Ureter (tissue), 1 donor: ENCODE measurements at places on chromosomes 2 and 18. TPM values are rescaled to one million over a fixed set of nuclear protein-coding genes. Genes with fewer than 3 reads are reported as not detected.

DNA sequence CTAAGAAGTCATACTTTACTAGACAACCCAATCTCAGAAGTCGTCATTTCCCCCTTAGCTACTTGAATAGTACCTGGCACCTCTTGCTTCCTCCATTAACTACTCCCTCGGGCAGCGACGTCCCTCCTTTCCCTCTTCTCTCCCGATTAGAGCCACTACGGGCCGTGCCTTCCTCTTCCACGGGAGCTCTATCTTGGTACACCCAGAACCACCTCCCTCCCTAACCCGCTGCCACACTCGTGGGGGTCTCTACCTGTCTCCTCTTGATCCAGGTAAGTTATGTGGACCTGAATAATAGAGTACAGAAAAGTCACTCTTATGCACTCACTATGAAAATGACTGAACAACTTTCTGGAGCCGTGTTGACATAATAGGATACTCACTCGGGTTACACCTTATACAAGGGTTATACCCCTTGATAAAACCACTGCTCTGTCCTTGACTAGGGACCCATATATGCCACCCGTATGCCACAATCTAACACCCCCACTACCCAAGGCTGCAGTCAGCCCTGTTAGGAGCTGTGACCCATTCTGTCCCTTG, 595 bp upstream of the HDHD2 start:
- peak; percentile 44 for DNase-seq

- no peak for DNase-seq
These were observed 1521.3 kb upstream of the ACVR2A start for GRCh38 chr2:146323564-146323963.

DNA sequence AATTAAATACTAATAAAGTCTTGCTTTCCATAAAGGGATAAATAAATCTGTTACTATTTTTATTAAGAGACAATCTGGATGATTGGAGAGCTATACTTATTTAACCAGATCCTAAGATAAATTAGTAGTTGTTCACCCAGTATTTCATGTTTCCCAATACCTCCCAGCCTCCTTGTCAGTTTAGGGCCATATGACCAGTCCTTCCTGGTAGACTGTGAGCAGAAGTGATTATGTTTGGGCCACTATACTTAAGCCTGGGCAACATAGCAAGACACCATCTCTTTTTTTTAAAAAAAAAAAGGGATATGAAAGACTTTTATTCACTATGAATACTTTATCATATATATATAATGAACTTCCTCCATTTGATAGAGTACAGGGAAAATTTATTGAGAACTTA, 48.8 kb upstream of the PPM1B start:
- DNase-seq = no peak

DNA sequence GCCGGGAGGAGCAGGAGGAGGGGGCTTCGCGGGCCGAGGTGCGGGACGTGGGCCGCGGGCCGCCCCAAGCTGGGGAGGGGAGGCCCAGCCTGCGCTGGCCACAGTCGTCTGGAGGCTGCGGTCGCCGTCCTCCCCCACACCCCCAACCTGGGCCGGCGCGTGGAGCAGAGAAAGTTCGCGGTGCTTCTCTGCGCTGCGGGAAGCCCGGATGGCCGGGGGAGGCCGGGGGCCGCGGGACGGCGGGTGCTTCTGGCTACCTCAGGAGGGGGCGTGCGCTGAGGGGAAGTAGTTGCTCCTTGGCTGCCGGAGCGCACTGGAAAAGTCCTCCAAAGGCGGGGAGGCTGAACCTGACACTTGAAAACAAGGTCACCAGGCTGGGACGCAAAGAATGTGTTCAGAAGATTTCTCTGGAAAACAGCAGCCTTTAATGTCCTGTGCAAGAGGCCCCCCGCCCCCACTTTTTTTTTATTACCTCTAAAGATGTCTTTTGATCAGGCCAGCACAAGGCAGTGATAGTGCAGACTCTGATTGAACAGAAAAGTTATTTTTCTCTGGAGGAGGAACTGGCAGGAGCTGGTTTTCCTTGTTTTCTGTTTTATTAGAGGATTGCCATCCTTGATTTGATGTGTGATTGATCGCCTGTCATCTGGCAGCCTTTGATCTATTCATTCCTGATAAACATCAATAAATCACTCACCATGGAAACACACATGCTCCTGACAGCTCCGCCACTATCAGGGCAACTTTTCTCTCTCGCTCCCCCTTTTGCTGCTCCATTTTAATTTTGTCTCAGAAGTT, 1.6 kb downstream of the TSHZ1 start:
- DNase-seq = peak; percentile 54

Gene FN1
- 125 TPM for total RNA-seq
